ENCODE measurements at places on chromosomes 12 and 14.

DNA sequence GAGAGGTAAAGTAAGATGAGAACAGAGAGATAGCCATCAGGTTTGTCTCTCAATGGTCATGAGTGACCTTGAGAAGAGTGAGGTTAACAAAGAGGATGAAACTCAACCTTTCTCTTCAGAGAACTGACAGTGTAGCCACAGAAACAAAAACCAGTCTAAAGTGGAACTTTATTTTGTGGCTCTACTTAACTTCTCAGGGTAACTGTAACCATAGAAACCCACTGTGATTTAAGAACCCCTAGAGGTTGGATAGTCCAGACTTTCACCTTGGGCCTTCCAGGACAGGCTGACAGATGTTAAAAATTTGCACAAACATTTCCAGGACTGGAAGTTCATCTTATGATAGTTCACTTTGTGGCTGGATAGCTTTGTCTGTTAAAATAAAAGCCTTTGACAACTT is 48.5 kb downstream of the ATP23 start:
- DNase-seq: no peak

- DNase-seq: no peak
These were observed 19.2 kb downstream of the CSRP2 start for GRCh38 chr12:76859611-76860010.

- peak; percentile 30 for DNase-seq
These were observed 186.6 kb upstream of the EEA1 start for GRCh38 chr12:93115646-93116045.

GRCh38 chr14:70213721-70214282 is 25.1 kb upstream of the SLC8A3 start:
- no peak for DNase-seq

DNA sequence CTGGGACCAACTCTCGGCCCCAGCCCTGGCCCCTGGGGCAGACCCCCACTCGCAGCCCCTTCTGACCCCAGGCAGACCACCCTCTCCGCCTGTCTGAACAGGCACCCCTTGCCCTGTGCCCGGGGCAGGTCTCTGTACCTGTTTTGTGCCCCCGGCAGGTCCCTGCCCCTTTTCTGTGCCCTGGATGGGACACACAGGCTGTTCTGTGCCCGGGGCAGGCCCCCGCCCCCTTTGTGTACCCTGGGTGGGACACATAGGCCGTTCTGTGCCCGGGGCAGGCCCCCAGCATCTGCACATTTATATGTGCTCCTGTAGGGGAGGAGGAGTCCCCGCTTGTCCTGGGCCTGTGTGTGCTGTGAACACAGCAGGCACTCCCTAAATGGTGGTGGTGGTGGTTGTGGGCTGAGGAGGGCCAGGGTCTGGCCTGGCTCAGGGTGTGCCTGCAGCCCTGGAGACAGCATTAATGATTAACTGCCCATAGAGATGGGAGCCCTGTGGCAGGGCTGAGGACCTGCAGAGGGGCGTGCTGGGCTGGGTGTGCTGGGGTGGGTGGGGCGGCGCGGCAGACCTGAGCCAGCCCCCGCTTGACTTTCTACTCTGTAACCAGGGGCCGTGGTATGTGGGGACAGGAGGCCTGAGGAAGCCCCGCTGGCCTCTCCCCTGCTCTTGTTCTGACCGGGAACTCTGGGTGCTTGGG is 3.7 kb downstream of the FBRSL1 start:
- DNase-seq: no peak

DNA sequence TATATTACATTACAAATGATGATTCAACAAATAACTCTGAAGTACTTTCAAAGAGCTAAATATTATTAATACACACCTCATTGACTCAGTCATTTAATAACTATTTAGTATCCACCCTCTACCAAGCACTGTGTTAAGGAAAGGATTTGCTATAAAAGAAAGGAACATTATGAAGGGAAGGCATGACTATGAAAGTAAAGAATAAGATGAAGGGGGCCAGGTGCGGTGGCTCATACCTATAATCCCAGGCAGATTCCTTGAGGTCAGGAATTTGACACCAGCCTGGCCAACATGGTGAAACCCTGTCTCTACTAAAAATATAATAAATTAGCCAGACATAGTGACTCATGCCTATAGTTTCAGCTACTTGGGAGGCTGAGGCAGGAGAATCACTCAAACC is 107.9 kb downstream of the PLCZ1 start:
- DNase-seq: no peak

DNA sequence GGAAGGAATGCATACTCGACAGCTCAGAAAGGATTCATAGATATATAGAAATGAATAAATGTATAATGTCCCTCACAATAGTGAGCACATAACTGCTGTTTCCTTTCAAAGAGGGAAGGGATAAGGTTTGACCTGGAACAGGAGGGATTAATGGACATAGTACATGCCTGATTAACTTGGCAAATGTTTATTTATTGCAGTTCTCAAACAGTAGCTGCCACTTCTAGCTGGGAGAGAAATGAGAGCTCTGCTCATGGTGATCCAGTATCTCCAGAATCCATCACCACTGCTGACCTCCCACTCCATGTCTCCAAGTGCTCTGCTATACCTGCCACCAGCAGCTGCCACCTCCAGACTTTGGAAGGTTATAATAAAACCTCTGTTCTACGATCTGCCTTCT is 108.1 kb downstream of the LRIG3 start:
- no peak for DNase-seq

DNA sequence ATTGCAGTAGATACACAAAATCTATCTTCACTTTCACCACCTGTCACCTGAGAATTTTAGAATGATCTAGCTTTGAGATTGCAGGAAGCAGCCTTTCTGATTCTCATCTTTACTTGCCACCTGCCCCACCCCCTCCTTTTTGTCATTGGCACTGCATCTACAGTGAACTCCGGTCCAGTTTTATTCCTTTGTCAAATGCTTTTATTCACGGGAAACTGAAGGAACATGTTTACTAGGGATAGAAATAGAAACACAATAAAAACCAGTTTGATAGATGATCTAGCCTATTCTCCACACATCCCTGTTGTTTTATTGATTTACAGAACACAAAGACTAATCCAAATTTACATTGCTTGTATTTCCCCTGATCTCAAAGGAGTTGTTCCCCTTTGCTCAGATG is 471.7 kb upstream of the STXBP6 start:
- no peak for DNase-seq

DNA sequence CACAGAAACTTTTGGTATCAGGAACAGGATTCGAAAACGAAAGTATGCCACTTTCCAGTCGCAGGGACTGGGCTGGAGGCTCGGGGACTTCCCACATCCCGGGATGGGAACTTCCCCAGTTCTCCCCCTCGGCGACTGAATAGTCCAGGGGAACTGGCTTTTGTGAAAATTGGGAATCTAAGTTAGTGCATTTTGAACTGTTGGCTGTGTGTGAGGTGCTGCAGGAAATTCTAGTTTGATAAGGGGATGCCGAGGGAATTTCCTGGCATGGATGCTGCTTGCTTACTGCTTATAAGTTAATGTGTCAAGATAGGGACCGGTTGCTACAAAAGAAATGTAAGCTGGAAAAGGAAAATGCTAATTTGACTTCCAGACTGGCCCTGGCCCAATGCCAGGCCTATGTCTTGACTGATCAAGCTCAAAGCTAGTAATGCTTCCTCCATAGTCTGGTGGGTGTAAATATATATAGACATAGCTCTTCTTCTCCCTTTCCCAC is 73.4 kb upstream of the EIF5 start:
- DNase-seq: peak; percentile 52

- DNase-seq: peak; percentile 68
These were observed 413.7 kb downstream of the PCNX1 start for GRCh38 chr14:71320734-71321573.

DNA sequence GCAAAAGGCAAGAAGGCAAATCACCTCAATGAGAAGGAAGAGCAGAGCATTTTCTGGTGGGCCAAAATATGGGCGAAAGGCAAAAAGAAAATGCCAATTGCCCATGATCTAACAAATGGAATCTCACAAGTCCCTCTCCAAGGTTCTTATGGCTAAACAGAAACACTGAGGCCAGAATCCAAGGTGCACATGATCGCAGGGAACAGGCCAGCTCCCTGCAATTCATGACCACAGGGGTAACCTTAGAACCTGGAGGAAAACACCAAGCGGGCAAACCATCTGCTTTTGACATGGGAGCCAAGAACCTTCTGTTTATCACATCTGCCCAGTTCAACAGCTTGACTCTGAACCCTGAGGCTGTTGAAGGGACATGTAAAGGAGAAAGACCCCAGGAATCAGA is 60.0 kb downstream of the NT5DC3 start:
- peak; percentile 38 for DNase-seq

DNA sequence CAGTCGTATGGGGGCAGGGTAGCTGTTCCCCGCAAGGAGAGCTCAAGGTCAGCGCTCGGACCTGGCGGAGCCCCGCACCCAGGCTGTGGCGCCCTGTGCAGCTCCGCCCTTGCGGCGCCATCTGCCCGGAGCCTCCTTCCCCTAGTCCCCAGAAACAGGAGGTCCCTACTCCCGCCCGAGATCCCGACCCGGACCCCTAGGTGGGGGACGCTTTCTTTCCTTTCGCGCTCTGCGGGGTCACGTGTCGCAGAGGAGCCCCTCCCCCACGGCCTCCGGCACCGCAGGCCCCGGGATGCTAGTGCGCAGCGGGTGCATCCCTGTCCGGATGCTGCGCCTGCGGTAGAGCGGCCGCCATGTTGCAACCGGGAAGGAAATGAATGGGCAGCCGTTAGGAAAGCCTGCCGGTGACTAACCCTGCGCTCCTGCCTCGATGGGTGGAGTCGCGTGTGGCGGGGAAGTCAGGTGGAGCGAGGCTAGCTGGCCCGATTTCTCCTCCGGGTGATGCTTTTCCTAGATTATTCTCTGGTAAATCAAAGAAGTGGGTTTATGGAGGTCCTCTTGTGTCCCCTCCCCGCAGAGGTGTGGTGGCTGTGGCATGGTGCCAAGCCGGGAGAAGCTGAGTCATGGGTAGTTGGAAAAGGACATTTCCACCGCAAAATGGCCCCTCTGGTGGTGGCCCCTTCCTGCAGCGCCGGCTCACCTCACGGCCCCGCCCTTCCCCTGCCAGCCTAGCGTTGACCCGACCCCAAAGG is 804 bp downstream of the GAPDH start:
- DNase-seq: peak; percentile 61

DNA sequence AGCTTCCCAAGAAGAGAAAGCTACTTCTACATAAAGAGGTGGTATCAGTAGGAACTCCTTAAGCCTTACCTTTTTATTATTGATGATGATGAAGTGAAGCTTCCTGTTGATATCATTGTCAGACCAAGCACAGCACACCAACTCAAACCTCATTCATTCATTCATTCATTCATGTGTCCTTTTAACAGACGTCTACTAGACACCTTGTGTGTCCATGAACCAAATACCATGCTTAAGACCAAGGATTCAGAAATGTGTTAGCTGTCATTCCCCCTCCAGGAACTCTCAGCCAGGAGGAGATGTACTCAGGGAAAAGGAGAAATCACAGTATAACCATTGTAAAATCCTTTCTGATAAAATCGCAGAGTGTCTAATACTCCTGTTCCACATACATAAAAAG is 194.8 kb downstream of the ZFP36L1 start:
- DNase-seq: no peak

- no peak for DNase-seq
These were observed 88.9 kb upstream of the ARHGAP5 start for GRCh38 chr14:31988244-31988643.

GRCh38 chr12:1630133-1630826 is 1.2 kb downstream of the WNT5B start:
- DNase-seq: peak; percentile 37

- no peak for DNase-seq
These were observed 12.7 kb downstream of the NUP107 start for GRCh38 chr12:68699486-68699885.

GRCh38 chr12:131087991-131088700 is 134.4 kb downstream of the ADGRD1 start:
- no peak for DNase-seq

DNA sequence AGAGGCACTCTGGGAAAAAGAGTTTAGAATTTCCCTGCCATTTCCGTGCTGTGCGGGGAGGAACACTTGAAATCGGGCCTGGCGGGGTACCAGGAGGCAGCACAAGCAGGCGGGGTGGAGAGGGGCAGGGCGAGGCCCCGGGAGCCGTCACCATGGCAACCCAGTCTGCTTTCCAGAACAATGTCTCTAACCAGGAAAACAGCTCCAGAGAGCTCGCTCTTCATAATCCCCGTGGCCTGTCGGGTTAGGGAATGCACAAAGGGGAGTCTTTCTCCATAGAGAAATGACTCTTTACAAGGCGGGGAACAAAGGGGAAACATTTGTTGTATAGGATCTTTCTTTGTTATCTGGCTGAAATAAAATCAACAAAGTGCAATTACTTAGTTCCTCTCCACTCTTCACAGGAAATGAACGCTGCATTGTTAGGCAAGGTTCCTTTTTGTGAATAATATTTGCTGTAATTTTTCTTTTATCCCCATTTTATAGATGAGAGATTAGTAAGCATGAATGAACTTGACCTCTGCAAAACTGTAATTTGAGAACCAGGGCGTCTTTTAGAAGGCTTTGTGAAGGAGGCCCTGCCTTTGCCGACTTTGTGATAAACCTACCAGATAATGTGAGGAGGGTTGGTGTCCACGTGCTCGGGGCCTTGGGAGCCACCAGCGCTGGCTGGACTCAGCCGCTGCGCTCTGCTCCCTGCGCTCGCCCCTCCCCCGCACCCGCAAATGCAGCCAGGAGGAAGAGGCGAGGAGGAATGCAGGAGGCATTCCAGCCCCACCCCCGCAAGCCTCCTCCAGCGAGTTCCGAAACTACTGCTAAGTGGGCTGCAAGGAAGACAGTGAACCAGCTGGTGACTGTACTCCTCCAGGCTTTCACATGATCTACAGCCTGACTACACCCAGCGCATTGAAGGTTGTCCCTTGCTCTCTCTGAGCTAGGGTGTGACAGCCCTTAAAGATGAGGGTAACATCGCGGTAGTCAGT is 105.2 kb upstream of the ATF7IP start:
- DNase-seq: no peak

GRCh38 chr12:18165422-18165871 is 75.5 kb upstream of the RERGL start:
- DNase-seq: peak; percentile 96

GRCh38 chr12:130307859-130308258 is 29.8 kb upstream of the PIWIL1 start:
- no peak for DNase-seq

DNA sequence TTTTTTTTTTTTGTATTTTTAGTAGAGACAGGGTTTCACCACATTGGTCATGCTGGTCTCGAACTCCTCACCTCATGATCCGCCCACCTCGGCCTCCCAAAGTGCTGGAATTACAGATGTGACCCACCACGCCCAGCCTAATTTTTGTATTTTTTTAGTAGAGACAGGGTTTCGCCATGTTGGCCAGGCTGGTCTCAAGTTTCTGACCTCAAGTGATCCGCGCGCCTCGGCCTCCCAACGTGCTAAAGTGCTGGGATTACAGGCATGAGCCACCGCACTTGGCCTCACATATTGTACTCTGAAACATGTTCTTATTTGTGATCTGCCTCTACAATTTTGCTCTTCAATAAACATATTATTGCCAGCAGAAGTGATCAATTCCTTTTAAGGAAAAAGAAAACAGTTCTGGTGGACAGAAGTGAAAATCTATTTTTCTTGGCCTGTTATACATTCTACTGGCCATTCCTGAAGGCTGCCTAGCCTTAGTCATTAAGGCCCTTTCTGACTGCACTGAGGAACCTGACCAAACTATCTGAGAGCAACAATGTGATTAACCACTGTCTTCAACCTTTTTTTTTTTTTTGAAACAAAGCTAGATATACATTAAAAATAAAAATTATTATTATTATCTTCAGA is 36.1 kb downstream of the SNX6 start:
- no peak for DNase-seq
